Spleen (tissue), 13 donors: ENCODE measurements at places on chromosomes 5 and 9. TPM values are rescaled to one million over a fixed set of nuclear protein-coding genes. Genes with fewer than 3 reads are reported as not detected.

Gene PRLR
- 0.03 TPM for polyA plus RNA-seq

Gene KCNV2
- polyA plus RNA-seq: not detected

Gene PJA2
- 29.5 TPM for polyA plus RNA-seq

Gene BDP1
- 10.2 TPM for polyA plus RNA-seq

Gene PPP2R2B
- polyA plus RNA-seq: 0.17 TPM

Gene ADRA1B
- polyA plus RNA-seq: 4.3 TPM

Gene TOMM5
- polyA plus RNA-seq: 155 TPM

Gene SLC46A2
- 0.59 TPM for polyA plus RNA-seq

DNA sequence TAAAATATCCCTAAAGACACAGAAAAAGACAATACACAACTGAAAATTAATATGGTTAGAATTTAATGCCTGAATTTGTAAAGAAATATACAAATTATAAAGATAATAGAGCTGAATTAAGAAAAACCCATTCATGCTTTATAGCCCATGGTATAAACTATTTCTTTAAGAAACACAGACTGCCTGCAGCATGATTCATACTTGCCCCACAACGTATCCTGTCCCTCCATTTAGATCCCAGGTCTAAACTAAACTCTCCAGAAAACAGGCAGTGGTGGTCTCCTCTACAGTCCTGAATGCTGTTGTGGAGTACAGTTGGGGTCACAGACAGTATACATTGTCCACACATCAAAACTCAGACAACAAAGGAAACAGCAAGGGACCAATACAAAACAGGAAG, 24.8 kb downstream of the IL6ST start:
- H3K27ac ChIP-seq: no peak overlapping the region
- DNase-seq: no peak
- H3K4me3 ChIP-seq: no peak overlapping the region
- H3K36me3 ChIP-seq: peaks cover 94% of the 10 kb centered on the region
- no peaks in the 10 kb centered on the region for H3K27me3 ChIP-seq

GRCh38 chr5:59637884-59638580, 255.5 kb downstream of the PDE4D start:
- no peak for DNase-seq
- H3K27ac ChIP-seq: no peak overlapping the region
- no peaks in the 10 kb centered on the region for H3K36me3 ChIP-seq
- no peaks in the 10 kb centered on the region for H3K4me1 ChIP-seq
- H3K27me3 ChIP-seq: no peaks in the 10 kb centered on the region

- H3K4me3 ChIP-seq: no peak overlapping the region
- H3K4me1 ChIP-seq: no peaks in the 10 kb centered on the region
- no peak overlapping the region for H3K27ac ChIP-seq
- no peaks in the 10 kb centered on the region for H3K27me3 ChIP-seq
- DNase-seq: no peak
Measured at GRCh38 chr9:86854898-86855523, 92.3 kb downstream of the GAS1 start.

GRCh38 chr5:65113771-65114170, 345.0 kb downstream of the CWC27 start:
- no peaks in the 10 kb centered on the region for H3K27me3 ChIP-seq
- DNase-seq: no peak
- H3K27ac ChIP-seq: no peak overlapping the region
- H3K4me1 ChIP-seq: no peaks in the 10 kb centered on the region

- H3K27ac ChIP-seq: peak overlapping the region; percentile 61
- H3K27me3 ChIP-seq: no peaks in the 10 kb centered on the region
- no peak overlapping the region for H3K4me3 ChIP-seq
Measured at GRCh38 chr9:89523948-89524347, 26.0 kb upstream of the SEMA4D start.

- no peaks in the 10 kb centered on the region for H3K36me3 ChIP-seq
- DNase-seq: no peak
- H3K4me1 ChIP-seq: no peaks in the 10 kb centered on the region
- H3K4me3 ChIP-seq: no peak overlapping the region
Measured at GRCh38 chr5:17373814-17374556, 124.0 kb upstream of the TAF11L2 start.

- H3K4me1 ChIP-seq: no peaks in the 10 kb centered on the region
- H3K27me3 ChIP-seq: no peaks in the 10 kb centered on the region
- no peak overlapping the region for H3K27ac ChIP-seq
- DNase-seq: no peak
Measured at GRCh38 chr9:107819772-107820565, 330.4 kb upstream of the KLF4 start.

DNA sequence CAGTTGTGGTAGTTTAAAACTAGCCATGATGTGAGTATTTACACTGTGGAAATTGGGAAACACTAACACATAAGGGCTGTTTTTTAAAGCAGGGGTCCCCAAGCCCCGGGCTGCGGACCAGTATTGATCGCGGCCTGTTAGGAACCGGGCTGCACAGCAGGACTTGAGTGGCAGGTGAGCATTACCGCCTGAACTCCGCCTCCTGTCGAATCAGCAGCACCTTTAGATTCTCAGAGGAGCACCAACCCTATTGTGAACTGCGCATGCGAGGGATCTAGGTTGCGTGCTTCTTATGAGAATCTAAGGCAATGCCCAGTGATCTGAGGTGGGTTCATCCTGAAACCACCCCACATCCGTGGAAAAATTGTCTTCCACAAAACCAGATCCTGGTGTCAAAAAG, 127.8 kb downstream of the PCSK5 start:
- H3K4me1 ChIP-seq: no peaks in the 10 kb centered on the region
- no peak overlapping the region for H3K4me3 ChIP-seq
- no peak for DNase-seq
- no peak overlapping the region for H3K27ac ChIP-seq
- no peaks in the 10 kb centered on the region for H3K27me3 ChIP-seq

DNA sequence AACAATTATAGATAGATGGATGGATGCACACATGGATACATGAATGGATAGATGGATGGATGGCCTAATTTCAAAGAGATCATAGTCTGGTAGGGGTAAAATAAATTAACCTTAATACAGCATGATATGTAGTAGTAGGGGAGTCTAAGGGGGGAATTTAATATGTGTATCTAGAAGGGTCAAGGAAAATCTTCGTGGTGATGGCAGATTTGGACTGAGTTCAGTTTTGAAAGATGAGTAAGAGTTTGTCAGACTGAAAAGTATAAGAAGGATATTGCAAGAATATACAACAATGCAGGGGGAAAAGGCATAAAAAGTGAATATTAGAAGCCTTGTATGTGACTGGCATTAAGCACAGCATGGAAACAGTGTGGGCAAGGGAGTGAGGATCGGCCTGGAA, 98.7 kb downstream of the ZNF462 start:
- H3K36me3 ChIP-seq: no peaks in the 10 kb centered on the region
- no peak for DNase-seq
- H3K27ac ChIP-seq: peak overlapping the region; percentile 72
- no peaks in the 10 kb centered on the region for H3K27me3 ChIP-seq
- H3K4me1 ChIP-seq: no peaks in the 10 kb centered on the region

GRCh38 chr5:150781706-150782614, 3.4 kb downstream of the SMIM3 start:
- H3K27me3 ChIP-seq: peaks cover 21% of the 10 kb centered on the region
- no peaks in the 10 kb centered on the region for H3K36me3 ChIP-seq
- DNase-seq: no peak
- peak overlapping the region; percentile 70 for H3K4me3 ChIP-seq
- H3K4me1 ChIP-seq: peaks cover 93% of the 10 kb centered on the region

- no peaks in the 10 kb centered on the region for H3K36me3 ChIP-seq
- no peak for DNase-seq
- peak overlapping the region; percentile 65 for H3K4me3 ChIP-seq
Measured at GRCh38 chr9:72951520-72952380, 1.1 kb downstream of the ALDH1A1 start.

DNA sequence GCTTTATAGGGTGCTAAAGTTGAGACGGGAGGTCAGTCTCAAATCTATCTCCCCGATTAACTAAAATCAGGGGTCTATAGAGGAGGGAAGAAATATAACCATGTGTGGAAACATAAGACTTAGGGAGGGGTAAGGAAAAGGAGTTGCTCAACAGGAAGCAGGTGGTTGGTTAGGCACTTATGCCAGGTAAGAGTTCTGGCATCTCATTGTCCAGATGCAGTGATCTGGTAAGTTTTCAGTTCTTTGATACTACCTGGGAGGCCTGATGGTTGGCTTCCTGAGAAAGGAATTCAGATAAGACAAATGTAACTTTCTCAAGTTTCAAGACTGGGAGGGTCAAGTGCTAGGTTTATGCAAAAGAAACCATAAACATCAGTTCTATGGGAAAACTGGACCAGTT, 47.7 kb downstream of the CERT1 start:
- H3K4me1 ChIP-seq: peaks cover 38% of the 10 kb centered on the region
- no peaks in the 10 kb centered on the region for H3K27me3 ChIP-seq
- H3K36me3 ChIP-seq: no peaks in the 10 kb centered on the region
- no peak overlapping the region for H3K4me3 ChIP-seq

DNA sequence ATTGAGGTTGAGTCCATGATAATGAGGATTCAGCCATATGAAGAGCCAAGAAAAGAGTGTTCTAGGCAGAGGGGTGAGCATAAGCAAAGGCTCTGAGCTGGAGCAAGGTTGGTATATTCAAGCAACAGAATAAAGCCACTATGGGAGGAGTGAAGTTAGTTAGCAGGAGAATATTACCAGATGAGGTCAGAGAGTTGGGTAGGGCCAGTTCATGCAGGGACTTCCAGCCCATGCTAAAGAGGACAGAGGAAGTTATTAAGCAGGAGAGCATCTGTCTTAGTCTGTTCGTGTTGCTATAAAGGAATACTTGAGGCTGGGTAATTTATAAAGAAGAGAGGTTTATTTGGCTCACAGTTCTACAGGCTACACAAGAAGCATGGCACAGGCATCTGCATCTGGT, 57.1 kb upstream of the ATG10 start:
- no peaks in the 10 kb centered on the region for H3K27me3 ChIP-seq
- H3K36me3 ChIP-seq: no peaks in the 10 kb centered on the region
- no peak overlapping the region for H3K4me3 ChIP-seq
- H3K27ac ChIP-seq: no peak overlapping the region

DNA sequence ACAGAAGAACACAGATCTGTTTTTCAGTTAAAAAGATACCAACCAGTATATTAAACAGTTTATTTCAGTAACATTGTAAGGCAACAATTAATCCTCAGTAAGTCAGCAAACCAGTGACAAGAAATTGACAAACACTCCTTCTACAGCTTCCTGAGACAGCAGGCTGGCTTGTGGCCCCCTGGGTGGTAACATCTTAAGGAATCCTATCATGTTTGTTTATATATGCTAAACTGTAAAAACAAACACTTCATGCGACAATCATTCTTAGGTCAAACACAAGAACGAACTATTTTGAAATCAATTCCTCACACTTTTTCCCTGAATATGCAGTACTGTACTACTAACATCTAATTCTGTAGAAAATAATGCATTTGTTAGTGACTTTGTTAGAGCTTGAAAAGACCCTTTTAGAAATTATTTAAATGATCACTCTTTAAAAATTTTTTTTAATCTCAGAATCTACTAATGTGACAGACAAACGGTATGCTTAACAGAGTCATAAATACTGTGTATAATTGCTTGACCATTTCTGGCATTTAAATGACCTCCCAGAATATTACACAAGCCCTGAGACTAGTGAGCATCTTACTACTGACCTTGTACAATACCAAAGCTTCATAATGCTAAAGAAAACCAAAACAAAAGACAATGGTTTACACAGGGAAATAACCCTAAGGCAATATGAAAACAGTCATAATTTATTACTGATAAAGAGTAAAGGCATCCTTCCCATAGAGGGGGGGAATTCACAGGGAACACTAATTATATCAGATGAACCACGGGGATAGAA, 48.2 kb downstream of the ERMP1 start:
- peaks cover 15% of the 10 kb centered on the region for H3K36me3 ChIP-seq
- H3K27ac ChIP-seq: no peak overlapping the region
- no peak overlapping the region for H3K4me3 ChIP-seq
- no peaks in the 10 kb centered on the region for H3K27me3 ChIP-seq

GRCh38 chr5:146238973-146239372, 35.6 kb downstream of the RBM27 start:
- H3K27me3 ChIP-seq: no peaks in the 10 kb centered on the region
- H3K4me3 ChIP-seq: no peak overlapping the region

DNA sequence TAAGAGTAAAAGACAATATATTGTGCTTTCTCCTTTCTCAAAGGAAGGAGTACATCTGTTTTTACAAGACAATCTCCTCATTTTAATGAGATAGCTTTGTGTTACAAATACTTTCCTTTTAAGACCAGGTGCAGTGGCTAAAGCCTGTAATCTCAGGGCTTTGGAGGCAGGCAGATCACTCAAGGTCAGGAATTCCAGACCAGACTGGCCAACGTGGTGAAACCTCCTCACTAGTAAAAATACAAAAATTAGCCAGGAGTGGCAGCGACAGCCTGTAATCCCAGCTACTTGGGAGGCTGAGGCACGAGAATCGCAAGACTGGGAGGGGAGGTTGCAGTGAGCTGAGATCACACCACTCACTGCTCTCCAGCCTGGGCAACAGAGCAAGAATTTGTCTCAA, 11.8 kb downstream of the TMEM161B start:
- H3K4me3 ChIP-seq: no peak overlapping the region
- peaks cover 19% of the 10 kb centered on the region for H3K4me1 ChIP-seq
- H3K27ac ChIP-seq: no peak overlapping the region
- H3K36me3 ChIP-seq: no peaks in the 10 kb centered on the region
- no peaks in the 10 kb centered on the region for H3K27me3 ChIP-seq

- no peak overlapping the region for H3K27ac ChIP-seq
- no peaks in the 10 kb centered on the region for H3K4me1 ChIP-seq
- DNase-seq: no peak
- H3K4me3 ChIP-seq: no peak overlapping the region
Measured at GRCh38 chr9:35415402-35416097, 74.4 kb upstream of the RUSC2 start.

DNA sequence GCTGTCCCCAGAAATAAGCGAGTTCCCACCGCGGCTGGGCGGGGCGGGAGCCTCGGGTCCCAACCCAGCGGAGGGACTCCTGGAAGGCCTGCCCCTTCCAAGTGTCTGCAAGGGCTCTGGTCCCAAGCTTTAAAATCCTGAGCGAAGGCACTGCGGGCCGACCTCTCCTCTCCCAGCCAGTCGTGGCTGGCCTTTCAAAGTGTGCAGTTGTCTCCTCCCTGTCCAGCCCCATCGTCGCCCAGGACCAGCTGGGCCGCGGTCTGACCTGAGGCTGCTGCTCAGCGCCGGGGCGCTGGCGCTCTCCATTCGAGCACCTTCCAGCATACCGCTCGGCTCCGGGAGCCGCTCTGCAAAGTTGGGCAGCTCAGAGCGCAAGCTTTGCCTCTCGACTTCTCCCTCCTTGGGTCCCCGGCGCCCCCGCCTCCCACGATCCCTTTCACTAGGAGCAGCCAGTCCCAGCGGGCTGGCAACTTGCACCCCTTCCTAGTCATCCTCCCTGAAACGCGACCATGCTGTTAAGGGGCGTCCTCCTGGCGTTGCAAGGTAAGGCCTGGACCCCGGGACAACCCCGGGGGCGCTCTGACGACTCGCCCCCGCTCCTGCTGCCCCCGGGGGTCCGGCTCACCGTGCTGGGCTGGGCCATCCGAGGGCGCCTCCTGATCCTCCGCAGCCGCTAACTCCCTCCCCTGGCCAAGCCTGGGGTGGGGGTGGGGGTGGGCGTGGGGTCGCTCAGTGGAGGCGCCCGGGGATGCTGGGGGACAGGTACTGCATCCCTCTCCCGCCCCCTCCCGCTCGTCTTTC, at the start of gene MAMDC2:
MAMDC2 (plus strand) TSS at position 160 of the 801 bp plus-strand sequence; CDS start at position 510, 350 bp downstream.
- H3K4me3 ChIP-seq: peak within 1 kb of the TSS; percentile 43
- peaks cover 27% of the 10 kb centered on the region for H3K27me3 ChIP-seq
- peak; percentile 77 for DNase-seq
- no peaks in the 10 kb centered on the region for H3K36me3 ChIP-seq
- peaks cover 28% of the 10 kb centered on the region for H3K4me1 ChIP-seq
